ENCODE measurements at places on chromosomes 5 and 9.

DNA sequence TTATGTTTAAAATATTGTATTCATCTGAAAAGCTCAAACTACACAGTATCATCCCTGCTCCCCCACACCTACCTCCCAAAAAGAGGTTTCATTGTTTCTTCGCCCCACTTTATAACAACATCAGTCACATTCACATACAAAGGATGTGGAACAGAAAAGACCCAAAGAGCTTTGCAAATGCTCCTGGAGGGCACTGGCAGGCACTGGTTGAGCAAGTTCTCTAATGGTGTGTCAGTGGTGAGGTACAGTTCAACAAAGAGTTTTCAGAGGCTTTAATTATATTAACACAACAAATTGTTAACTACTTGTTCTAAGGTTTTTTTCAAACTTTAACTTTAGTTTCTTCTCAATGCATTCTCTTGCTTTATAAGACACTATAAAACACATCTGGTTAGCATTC, 54.1 kb upstream of the ECM2 start:
- DNase-seq, result no peak

- DNase-seq, result no peak
Measured at GRCh38 chr5:160802592-160802991, 49.4 kb downstream of the ATP10B start.

DNA sequence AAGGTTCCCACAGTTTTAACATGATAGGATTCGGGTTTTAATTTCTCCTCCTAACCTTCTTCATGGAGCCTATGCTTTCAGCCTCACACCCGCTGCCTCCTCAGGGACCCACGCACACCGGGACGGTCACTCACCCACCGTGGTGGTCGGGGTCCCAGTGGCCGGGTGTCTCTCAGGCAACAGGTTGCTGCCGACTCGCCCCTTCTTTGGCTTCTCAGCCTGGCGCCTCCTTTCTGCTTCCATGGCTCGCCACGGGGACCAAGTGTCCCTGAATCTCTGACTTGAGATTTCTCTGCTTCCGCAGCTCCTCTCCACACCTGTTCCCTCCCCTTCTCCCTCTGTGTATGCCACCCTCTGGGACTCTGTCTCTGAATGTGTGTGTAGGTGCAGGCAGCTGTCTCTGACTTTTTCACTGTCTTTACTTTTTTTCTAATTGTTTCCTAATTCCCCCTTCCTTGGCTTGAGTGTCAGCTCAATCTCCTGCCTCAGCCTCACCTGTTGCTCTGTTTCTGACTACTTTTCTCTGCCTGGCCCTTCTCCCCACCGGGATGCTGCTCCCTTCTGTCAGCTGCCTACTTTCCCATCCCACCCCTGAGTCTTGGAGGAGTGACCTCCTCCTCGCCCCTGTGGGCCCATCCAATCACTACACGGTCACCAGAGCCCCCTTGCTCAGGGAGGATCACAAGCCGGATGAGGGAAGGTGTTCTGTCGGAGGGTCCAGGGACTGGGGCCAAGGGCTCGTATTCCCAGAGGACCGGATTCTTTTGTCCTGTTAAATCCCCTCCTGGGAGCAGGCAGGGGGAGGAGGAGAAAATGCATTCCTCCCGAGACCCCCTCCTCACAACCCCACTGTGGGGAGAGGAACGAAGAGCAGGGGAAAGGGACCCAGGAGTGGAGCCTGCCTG, at the start of gene PROP1:
PROP1 (minus strand) TSS at position 552 of the 905 bp plus-strand sequence; CDS start at position 243, 309 bp downstream.
- no peak for DNase-seq

DNA sequence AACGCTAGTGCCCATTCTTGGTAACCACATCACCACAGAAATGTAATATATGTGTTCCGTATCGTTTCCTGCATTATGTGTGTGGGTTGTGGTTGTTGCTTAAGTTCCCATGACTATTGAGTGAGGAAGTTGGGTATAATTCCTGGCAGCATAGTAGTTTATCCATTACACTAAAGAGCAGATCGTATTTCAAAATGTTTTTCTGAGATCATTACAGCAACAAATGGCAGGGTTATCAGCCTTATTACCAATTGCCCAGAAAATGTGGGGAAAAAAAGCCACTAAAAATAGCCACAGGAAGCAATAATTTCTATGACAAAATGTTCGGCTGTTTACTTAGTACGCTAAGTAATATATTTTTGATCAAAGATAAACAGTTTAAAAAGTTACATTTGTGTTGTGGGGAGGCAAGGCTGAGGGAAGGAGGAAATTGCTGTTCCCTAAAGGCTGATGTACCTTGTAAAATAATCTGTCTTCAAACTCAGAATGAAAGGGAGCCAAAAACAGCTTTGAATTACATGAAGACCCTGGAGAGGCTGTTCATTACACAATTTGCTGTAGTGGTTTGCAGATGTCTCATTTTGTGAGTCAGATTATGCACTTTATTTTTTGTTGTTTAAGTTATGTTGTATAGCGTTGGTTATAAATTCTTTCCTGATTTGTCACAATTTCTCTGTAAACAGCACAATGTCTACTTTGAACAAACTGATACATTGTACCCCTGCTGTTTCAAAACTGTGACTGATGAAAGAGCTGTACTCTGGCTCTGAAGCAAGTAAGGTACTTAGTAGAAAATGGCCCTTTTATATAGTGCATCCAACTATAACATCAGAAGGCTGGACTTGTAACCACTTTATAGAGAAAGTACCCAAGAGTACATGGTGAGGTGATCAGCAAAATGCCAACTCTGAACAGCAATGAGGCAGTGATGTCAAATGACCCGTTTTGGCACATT, 1028.5 kb downstream of the NR2F1-AS1 start:
- no peak for DNase-seq

DNA sequence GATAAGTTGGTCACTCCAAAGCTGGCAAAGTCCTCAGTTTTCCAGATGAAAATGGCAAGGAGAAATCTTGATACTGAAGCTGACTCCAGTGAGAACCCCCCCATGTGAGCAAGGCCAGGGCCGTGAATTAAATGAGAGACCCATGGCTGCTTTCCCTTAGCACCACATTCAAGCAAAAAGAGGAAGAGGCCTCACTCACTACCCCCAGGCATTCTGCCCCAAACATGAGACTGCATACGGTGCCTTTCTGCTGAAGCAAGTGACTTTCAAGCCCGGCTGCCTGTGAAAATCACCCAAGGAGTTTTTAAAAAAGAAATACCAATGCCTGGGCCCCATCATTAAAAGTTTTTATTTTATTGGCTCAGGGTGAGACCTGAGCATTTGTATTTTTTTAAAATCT, 66.9 kb downstream of the TMEM252 start:
- DNase-seq, result no peak

- no peak for DNase-seq
Measured at GRCh38 chr5:134561871-134562296, 36.4 kb downstream of the JADE2 start.

DNA sequence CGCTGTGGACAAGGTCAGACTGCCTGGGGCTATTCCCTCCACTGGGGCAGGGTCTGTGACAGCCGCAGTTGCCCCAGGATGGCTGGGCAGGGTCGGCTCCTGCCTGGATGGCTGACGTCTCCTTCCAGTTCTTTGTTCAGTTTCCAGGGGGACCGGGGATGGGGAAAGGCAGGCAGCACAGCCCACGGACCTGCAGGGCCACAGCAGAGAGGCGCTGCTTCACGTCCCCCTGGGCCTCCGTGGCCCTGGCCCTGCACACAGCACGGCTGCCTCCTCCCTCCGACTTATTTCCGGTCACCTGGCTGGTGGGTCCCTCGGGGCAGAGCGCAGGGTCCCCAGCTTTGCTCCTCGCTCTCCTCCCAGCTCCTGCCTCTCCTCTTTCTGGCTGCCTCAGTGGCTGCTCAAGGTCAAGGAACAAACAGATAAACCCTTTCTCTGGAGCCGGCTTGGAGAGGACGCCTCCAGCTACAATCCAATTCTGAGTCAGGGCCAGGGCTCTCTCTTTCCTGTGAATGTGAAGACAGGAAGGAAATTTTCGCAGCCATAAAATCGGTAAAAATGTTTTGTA, 169.7 kb downstream of the C9orf50 start:
- no peak for DNase-seq

GRCh38 chr5:177233206-177233605, 70.3 kb downstream of the RAB24 start:
- no peak for DNase-seq

- DNase-seq, result no peak
Measured at GRCh38 chr5:157511651-157512644, 51.9 kb downstream of the NIPAL4 start.

GRCh38 chr5:131270809-131271208, 7.0 kb downstream of the CDC42SE2 start:
- DNase-seq, result no peak

DNA sequence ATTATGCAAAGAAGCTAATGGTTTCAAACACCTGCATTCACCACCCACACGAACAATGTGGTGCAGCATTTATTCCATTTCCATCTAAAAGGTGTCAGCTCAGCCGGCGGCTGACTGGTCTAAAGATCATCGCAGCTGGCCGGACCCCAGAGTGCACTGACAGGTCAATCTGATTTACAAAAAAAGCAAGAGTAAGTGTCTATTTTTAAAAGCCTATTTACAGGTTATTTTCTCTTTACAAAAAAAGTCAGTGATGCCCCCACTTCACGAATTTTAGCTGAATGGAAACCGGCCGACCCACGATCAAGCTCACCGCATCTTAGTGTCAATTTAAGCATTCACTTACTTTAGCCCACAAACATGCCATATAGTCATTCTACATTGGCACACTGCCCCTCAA, 58.3 kb downstream of the SEMA4D start:
- DNase-seq, result no peak

- DNase-seq, result no peak
Measured at GRCh38 chr9:506281-506680, 291.6 kb downstream of the DOCK8 start.

DNA sequence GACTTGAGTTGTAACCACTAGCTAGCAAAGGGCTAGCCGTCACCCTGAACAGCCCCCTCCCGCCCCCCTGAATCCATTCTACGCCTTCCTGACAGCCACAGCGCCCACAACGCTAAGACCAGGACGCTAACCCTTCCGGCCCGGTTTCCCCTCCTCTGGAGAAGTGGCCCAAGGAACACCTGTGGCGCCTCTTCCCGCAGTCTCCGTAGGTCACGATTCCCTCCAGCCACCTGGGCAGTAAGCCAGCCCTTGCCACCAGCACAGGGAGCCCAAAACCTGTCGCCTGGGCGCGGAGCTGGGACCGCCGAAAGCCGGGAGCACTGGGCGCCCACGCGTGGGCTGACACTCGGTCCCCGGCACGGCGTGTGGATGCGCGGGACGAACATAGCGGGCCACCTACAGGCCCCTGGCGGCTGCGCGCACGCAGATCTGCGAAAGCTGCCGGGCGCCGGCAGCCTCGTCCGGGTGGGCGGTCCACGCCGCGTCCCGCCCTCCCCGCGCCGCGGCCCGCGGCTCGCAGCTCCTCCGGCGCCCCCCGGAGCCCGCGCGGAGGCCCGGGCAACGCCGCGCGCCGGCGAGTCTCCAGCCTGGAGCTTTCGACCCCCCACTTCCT, 596 bp downstream of the IRF1 start:
- no peak for DNase-seq

- DNase-seq, result no peak
Measured at GRCh38 chr9:107087222-107087621, 195.9 kb upstream of the RAD23B start.
